ENCODE measurements at places on chromosomes 1 and 21. TPM values are rescaled to one million over a fixed set of nuclear protein-coding genes. Genes with fewer than 3 reads are reported as not detected.

SIPA1L2 gene
- 20.5 TPM for total RNA-seq

S100A3 gene
- not detected for total RNA-seq

ESPN gene
- total RNA-seq = not detected

DIPK1A gene
- total RNA-seq = 9.1 TPM

ABCB10 gene
- 17.8 TPM for total RNA-seq

GRCh38 chr1:224542783-224543440, 73.2 kb upstream of the CNIH3 start:
- no peak for DNase-seq

MROH9 gene
- total RNA-seq = not detected

GRCh38 chr1:157431751-157432150, 120.6 kb downstream of the FCRL5 start:
- no peak for DNase-seq

GRCh38 chr1:1541956-1542765, 1.7 kb upstream of the TMEM240 start:
- no peak for DNase-seq

GMEB1 gene
- 14.4 TPM for total RNA-seq

DNA sequence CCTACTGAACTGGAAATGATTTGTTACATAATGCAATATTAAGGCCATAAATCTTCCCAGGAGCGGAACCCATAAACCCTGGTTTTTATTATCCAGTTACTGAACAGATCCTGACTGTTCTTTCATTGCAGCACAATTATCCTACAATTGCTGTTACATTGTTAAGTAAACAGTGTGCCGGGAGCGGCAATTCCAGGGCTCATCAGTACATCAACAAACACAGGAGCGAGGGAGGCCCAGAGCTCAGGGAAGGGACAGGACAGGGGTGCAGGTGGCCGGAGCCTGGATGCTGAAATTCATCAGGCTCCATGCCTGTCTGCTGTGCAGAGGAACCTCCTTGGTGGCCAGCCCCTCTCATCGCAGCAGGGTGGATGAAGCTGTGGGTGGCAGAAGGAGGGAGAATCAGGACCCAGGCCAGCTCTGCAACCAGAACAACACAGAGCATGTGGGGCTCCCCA, 544.7 kb downstream of the NPHP4 start:
- DNase-seq = no peak

DNA sequence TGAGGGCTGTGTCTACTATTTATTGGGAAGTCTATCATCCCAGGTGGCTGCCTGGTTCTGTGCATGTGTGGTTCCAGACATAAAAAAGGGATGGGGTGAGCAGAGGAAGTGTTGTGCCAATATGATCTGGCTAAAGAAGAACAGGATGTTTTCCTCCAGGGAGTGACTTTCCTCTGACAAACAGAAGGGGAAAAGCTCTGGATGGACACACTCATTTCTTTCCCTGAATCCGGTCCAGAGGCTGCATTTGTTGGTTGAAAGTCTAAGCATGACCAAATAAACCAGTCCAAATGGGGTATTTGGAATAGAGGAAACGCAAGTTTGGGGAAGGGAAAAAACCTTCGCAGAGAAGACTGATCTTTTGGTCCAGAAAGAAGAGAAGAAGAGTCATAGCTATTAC, 12.7 kb downstream of the GREM2 start:
- DNase-seq = no peak

- no peak for DNase-seq
Observed at GRCh38 chr1:64570267-64570855, 100.4 kb downstream of the CACHD1 start.

- DNase-seq = no peak
Observed at GRCh38 chr1:110746644-110747259, 72.0 kb upstream of the KCNA3 start.

DNA sequence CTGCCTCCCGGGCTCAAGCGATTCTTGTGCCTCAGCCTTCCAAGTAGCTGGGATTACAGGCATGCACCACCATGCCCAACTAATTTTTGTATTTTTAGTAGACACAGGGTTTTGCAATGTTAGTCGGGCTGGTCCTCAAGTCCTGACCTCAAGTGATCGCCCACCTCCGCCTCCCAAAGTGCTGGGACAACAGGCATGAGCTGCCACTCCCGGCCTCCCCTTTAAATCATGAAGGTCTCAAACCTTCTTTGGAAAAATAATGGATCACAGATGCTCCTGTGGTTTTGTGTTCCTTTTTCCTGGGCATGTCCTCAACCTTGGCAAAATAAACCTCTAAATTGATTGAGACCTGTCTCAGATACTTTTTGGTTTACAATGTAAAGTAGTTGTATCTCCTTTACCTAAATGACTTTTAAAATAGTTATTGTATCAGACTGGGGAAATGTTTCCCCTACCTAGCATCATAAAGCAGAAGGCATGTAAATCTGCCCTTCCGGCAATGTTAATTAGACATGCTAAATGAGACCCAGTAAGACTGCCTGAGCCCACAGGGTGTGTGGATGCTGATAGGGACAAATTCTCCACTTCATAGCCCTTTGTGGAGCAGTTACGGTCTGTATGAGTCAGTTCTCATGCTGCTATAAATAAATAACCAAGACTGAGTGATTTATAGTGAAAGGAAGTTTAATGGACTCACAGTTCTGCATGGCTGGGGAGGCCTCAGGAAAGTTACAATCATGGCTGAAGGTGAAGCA, 27.8 kb downstream of the CBR1 start:
- DNase-seq = no peak

DNA sequence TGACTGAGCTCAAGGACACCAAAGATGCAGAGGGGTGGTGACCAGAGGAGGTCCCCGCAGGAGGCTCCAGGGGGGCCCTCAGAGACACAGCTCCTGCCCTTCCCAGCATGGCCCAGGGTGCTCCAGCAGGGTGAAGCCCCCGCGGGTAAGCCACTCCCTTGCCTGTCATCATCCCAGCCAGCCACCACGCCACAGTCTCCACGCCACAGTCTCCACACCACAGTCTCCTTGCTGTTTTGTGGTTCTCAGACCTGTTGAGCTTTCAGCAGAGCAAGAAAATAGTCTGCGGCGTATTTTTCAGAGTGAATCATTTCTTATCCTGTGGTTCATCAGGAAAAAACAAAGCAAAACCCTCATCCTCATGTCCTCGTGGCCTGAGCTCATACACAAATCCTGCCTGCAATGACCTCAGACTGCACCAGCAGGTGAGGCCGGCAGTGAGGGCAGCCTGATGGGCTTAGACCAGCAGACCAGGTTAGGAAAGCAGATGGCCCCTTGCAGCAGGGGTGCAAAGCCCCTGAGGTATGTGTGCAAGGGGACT, 25.7 kb upstream of the ABCG1 start:
- no peak for DNase-seq

- DNase-seq = no peak
Observed at GRCh38 chr21:34936883-34937563, 112.1 kb downstream of the RUNX1 start.

GRCh38 chr1:113983391-113983790, 4.1 kb downstream of the OLFML3 start:
- DNase-seq = no peak

GRCh38 chr1:53470155-53470554, 11.0 kb downstream of the DMRTB1 start:
- no peak for DNase-seq

DNA sequence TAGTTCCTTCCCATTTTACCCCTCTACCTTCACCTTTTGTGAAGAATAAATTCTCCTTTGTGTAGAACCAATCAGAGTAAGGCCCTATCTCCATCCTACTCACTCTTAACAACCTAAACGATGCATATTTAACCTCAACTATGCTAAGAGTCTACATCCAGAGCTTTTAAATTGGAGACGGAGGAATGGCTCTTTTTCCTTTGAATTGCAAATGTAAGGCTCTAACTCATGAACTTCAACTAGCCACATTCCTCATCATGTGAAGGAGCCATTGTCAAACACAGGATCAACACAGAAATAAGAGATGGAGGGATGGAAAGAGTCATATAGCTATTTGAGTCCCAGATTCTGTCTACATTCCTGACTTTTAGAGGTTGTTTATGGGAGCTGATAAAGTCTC, 18.2 kb downstream of the DEPDC1 start:
- no peak for DNase-seq

DNA sequence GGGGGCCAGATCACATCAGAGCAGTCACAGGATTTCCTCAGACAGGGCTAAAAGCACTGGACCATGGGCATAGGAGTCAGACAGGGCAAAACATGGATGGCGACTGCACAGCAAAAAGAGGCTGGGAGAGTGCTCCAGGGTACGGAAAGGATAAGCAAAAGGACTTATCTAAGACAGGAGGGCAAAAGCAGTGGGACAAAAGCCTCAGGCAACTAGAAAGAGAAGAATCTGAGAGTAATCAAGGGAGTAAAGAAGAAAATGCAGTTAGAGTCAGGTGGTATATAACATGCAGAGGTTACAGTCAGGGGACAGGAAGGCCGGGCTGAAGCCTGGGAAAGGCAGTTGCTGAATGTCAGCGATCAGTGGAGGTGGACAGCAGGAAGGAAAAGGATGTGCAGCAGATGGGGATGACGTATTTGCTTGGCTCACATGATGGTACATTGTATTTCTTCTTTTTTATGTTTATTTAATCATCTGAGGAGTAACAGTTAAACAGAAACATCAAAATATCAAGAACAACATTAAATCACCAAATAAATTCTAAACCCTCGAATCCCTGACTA, 63.1 kb upstream of the CNN3 start:
- DNase-seq = no peak

GRCh38 chr1:15406614-15407559, 2.8 kb upstream of the EFHD2 start:
- no peak for DNase-seq

DNA sequence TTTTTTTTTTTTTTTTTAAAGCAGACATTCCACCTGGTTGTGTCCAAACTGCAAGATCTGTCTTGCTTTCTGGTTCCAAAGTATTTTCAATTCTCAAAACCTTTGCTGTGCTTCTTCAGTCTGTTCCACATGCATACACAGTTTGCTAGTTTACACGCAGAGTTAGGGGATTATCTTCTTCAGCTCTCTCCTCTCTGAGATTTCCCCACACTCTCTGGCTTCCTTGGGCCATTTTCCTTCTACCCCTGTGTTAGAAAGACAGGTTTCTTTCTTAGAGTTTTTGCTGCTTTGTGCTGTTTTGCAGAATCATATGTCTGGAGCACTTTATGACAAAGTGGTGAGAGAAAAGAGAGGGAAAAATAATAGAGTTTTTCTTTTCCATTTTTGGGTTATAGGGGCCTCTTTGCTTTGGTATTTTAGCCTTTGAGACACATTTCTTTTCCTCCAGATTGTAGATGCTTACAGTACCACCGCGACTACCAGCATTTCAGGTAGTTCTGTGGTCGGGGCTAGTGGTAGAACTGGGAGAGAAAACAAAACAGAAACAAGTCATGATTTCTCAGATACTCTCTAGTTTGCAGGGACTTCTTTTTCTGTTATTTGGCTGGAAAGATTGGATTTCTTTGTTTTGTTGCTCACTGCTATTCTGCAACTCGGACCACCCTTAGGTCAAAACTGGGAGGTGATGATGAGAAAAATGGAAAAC, 66.3 kb downstream of the RABGAP1L start:
- no peak for DNase-seq

DNA sequence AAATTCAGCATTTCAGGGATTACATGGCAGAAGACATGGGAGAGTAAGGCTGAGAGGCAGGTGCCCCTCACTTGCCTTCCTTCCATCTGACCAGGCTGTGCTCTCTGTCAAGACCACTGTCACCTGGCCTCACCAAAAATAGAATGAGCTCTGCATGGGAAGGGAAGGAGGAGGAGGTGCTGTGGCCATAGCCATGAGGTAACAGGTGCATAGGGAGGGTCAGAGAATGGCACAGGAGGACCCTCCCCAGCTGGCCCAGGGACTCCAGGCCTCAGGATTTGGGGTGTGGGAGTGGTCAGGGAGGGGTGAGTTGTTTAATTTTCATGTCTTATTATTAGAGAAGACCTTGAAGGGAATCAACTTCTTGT, 192.3 kb downstream of the FCRL5 start:
- DNase-seq = no peak

DNA sequence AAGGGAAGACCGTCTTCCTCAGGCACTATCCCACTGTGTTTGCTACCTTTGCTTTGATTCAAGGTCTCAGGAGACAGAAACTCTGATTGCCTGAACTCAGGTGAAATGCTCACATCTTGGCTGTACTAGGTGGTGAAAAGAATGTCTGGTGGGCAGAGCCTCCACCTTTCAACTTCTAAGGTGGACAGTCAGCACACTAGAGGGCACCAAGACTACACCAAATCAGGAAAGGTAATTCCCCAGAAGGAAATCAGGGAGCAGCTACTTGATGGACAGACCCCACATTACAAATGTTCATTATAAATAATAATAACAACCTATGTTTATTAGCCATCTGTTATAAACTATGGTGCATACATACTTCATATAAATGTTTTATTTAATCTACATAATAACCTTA, 220.9 kb downstream of the ATG4C start:
- no peak for DNase-seq

DNA sequence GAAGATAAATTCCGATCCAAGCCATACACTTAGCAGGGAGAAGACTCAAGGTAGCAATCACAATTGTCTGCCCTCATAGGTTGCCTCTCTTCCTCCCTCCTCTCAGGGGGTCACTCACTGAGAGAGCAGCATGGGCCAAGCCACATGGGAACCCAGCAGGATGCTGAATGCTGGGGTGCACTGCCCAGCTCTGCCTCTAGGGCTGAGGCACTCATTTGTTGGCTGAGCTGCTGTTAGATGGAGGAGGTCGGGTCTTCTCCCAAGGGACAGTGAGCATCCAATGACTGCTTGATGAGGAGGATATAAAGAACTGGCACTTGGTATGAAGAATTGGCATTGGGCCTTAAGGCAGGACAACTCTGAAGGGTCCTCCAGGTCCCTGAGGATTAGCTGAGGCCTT, 418.8 kb downstream of the SIPA1L2 start:
- no peak for DNase-seq

DNA sequence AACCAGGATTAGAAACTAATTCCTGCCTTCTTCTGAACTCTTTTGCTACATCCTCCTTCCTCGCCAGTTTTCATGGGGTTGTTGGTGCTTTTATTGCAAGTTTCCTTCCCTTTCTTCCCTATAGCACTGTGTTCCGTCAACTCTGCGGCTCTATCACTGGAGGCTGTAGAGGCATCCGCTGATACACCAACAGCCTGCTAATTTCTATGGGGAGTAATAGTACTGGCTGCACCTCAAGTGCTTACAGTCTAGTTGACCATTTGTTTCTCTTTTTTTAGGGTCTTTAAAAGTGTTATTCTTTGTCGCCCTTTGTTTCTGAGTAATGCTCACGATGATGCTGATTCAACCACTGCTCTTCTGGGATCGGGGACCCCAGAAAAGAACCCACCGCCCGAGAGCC, 746 bp downstream of the MIS18A start:
- no peak for DNase-seq

- DNase-seq = no peak
Observed at GRCh38 chr1:227604446-227604845, 41.1 kb downstream of the ZNF678 start.

GRCh38 chr1:235726557-235726956, 77.0 kb upstream of the GNG4 start:
- no peak for DNase-seq

- no peak for DNase-seq
Observed at GRCh38 chr1:231315887-231316286, 21.8 kb downstream of the EXOC8 start.

TFAP2E gene
- 0.72 TPM for total RNA-seq

CDK18 gene
- total RNA-seq = 6.1 TPM

C1orf115 gene
- total RNA-seq = 63.0 TPM

GRCh38 chr1:231242516-231243198, 1.6 kb downstream of the GNPAT start:
- DNase-seq = no peak

GRCh38 chr1:67646145-67647035, 38.6 kb upstream of the GADD45A start:
- no peak for DNase-seq

GRCh38 chr1:33180911-33181890, 642 bp downstream of the TRIM62 start:
- DNase-seq = no peak
